T-helper 17 cell (primary cell): ENCODE measurements at places on chromosomes 13 and 19.

DNA sequence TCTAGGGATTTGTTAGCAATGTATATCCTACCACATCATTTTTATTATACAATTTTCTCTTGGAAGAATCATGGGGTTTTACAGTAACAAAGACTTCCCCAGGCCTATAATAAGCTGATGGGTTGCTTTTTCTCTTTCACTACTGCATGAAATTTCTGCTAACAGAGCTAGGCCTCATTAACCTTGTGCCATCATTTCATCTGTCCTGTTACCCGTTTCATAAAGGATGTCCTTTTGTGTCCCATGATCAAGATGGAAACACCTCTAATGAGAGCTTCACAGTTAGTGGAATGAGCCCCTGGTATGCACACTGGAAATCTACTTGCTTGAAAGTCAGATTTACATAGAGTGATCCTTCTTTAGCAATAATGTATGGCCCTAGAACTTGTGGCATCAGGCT is 138.7 kb downstream of the RXFP2 start:
- no peak for DNase-seq

DNA sequence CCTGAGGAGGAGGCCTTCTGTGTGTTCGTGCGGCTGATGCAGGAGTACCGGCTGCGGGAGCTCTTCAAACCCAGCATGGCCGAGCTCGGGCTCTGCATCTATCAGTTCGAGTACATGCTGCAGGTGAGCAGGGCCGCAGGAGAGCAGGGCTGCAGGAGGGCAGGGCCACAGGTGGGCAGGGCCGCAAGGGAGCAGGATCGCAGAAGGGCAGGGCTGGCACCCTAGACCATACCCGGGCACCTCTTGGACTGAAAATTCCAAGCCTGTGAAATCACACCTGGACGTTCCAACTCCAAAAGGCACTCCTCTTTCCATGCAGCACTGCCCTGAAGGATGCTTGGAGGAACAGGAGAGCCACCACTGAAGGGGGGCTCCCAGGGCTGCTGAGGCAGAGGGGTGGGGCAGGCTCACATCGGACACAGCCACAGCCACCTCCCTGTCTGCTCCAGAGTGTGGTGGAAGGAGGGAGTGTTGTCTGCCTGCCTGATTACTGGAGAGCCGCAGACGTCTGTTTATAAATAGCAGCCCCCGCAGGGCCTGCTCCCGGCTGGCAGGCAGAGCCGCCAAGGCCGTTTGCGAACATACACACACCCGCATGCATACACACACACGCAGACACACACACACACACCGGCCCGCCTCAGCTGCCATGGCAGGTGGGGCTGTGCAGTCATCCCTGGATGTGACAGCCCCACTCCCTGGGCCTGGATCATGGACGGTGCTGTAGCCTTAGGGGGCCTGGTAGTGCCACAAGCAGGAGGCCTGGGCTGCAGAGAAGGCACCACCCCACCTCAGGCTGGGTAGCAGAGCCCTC is 20.2 kb downstream of the EVI5L start:
- no peak for DNase-seq

GRCh38 chr19:30734669-30735068 is 362.5 kb downstream of the ZNF536 start:
- no peak for DNase-seq

DNA sequence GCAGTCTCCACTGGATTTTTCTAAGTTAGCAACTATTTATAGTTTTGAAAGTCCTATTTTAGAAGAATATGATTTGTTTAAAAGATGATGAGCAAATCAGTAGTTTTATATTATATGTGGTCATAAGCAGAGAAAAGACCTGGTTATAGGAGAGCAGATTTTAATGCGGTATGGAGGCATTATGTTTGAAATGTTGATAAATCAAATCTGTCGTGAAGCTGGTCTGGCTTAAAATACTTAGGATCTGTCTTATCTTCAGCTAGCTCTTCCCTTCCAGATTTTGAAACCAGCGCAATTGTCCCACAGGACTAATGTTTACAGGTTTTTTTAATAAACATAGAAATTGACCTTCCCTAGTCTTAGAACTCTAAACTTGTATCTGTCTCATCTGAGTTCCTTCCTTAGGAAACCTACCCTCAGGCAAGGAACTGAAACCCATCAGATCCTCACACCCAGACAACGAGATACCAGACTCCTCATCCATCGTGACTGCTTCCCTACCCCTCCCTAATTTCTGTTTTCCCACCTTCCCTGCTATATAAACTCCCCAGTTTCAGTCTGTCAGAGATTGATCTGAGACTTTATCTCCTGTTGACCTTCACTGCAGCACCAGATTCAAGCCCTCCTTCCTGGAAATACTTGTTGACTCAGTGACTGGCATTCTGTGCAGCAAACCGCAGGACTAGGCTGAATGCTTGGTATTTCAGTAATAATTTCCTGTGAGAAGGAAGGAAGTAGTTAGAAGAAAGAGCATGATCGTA is 37.8 kb upstream of the CXCL17 start:
- no peak for DNase-seq
